ENCODE measurements at places on chromosomes 2 and 18.

GRCh38 chr2:107197594-107198294 lies 311.8 kb upstream of the ST6GAL2 start:
- no peak for DNase-seq

DNA sequence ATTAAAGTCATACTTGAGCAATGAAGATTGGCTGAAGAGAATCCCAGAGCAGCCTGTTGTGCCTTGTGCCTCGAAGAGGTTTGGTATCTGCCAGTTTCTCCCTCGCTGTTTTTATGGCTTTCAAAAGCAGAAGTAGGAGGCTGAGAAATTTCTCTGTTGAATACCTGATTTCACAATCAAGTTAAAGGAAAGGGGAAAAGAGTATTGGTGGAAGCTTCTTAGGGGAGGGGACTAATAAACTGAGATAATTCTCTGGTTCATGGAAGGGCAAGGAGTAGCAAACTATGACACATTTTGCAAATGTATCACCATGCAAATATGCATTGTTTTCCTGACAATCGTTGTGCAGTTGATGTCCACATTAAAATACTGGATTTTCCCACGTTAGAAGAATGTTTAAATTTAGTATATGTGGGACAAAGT lies at the start of gene IL1B:
TSS of gene IL1B (minus strand) at position 85 of the 423 bp plus-strand sequence. CDS start 550 bp downstream, outside the sequence.
- peak; percentile 91 for DNase-seq

GRCh38 chr2:210474776-210475175 lies 1.8 kb downstream of the LANCL1 start:
- no peak for DNase-seq

DNA sequence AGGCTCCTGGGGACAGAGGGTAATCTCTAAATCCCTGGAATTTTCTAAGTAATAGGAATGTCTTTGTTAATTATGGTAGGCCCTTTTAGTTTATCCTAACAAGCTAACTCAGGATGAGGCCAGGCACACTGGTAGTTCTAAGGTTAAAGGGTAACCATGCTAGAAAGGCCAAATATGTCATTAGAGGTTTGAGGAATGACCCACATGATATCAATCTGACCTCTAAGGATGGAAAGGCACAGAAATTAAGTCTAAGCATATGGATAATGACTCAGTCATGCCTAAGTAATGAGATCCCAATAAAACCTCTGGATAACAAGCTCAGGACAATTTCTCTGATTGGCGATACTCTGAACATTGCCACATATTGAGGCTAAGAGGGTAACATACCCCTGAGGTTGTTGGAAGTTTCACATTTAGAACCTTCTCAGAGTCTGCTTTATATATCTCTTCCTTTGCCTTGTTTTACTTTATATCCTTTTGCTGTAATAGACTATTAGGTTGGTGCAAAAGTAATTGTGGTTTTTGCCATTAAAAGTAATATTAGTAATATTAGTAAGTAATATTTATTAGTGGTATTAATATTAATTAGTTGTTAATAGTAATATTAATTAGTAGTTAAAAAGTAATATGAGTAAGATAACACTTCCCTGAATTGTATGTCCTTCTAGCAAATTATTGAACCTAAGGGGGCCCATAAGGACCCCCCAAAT lies 806.3 kb upstream of the GCFC2 start:
- no peak for DNase-seq

GRCh38 chr2:202426751-202427150 lies 50.6 kb downstream of the BMPR2 start:
- no peak for DNase-seq

GRCh38 chr18:50203801-50204604 lies 9.1 kb upstream of the MYO5B start:
- DNase-seq: peak; percentile 56

DNA sequence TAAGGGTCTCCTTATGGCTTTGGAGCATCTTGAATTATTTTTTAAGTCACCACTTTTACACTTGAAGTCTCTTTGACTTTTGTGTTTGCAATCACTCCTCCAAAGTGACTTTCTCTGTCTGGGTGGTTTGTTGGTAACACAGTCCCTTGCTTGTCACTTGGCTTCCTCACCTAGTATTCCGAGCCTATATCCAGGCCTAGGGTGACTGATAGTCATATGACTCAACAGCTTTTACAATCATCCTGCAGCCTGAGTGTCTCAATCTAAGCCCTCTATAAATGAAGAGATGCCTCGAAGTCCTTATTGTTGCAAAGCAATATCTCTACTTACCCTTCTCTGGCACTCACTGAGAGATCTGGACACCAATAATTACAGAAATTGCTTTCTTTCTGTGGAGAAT lies 53.9 kb upstream of the SETBP1 start:
- peak; percentile 47 for DNase-seq

DNA sequence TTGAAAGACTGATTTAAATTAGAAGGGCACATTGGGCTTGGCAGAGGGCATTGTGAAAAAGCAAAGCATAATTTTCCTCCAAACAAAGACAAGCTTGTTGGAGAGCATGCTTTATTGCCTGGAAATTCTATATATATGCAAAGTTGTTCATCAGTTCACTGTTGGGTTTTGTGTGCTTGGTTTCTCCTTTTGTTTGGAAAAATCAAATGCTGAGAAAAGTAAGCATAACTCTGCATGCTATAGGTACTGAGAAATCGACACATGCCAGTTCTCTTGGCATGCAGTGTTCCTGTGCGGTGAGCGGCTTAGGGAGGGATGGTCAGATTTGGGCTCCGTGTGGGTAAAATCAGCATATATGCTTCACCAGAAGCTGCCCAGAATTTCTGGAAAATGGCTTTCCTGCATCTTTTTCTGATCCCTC lies 161.0 kb downstream of the RAPGEF4 start:
- no peak for DNase-seq

GRCh38 chr2:69168144-69168813 lies 155.3 kb downstream of the ANTXR1 start:
- no peak for DNase-seq

DNA sequence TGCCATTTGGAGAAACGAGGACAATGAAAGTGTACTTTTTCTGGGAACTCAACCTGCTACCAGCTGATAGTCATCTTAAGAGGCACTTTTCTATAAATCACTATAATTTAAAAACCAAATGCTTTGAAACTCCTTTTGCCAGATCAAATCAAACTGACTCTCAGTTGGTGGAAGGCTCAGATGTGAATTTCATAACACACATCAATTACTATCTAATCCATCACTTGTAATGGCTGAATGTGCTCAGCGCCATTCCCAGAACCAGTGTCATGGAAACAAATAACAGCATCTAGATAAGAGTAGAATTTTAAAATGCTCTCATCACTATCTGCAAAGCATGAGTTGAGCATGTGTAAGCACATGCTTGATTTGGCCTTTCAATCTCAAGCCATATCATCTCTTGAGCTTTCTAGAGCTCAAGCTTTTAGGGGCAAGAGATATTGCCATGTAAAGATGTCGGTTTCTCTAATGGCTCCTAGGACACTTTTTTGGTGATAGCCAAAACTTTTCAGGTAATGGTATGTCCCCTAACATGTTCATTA lies 223.1 kb upstream of the ACVR2A start:
- DNase-seq: no peak

All from GM23248 (cell line).